ENCODE measurements at places on chromosomes 4 and X. TPM values are rescaled to one million over a fixed set of nuclear protein-coding genes. Genes with fewer than 3 reads are reported as not detected.

SORBS2 gene
- total RNA-seq: 9.0 TPM

- no peak overlapping the region for H3K4me3 ChIP-seq
- DNase-seq: no peak
- no peaks in the 10 kb centered on the region for H3K36me3 ChIP-seq
- no peaks in the 10 kb centered on the region for H3K27me3 ChIP-seq
- H3K27ac ChIP-seq: no peak overlapping the region
Observed at GRCh38 chrX:120625371-120625770, 4.5 kb downstream of the C1GALT1C1 start.

- no peaks in the 10 kb centered on the region for H3K27me3 ChIP-seq
- no peak for DNase-seq
- H3K4me3 ChIP-seq: no peak overlapping the region
- H3K4me1 ChIP-seq: no peaks in the 10 kb centered on the region
Observed at GRCh38 chrX:129559783-129560182, 19.7 kb downstream of the OCRL start.

GRCh38 chrX:84690228-84690627 is 188.0 kb upstream of the HDX start:
- no peak overlapping the region for H3K27ac ChIP-seq
- no peaks in the 10 kb centered on the region for H3K36me3 ChIP-seq
- DNase-seq: no peak

- DNase-seq: no peak
- H3K4me3 ChIP-seq: no peak overlapping the region
- no peaks in the 10 kb centered on the region for H3K36me3 ChIP-seq
- no peaks in the 10 kb centered on the region for H3K4me1 ChIP-seq
Observed at GRCh38 chrX:132836471-132836870, 122.0 kb downstream of the HS6ST2 start.

DNA sequence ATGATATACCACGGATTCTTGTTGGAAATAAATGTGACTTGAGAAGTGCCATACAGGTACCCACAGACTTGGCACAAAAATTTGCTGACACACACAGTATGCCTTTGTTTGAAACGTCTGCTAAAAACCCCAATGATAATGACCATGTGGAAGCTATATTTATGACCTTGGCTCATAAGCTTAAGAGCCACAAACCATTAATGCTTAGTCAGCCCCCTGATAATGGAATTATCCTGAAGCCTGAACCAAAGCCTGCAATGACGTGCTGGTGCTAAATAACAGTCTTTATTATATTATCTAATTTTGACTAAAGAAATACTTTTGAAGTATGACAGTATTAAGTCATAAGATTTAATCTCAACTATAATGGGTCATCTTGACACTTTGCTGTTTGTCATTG is 18.9 kb downstream of the RAB33B start:
- H3K4me1 ChIP-seq: no peaks in the 10 kb centered on the region
- no peak overlapping the region for H3K4me3 ChIP-seq
- H3K27me3 ChIP-seq: no peaks in the 10 kb centered on the region
- no peak overlapping the region for H3K27ac ChIP-seq
- H3K36me3 ChIP-seq: peaks cover 10% of the 10 kb centered on the region
- DNase-seq: no peak

- H3K27ac ChIP-seq: no peak overlapping the region
- no peaks in the 10 kb centered on the region for H3K36me3 ChIP-seq
- no peak for DNase-seq
- no peaks in the 10 kb centered on the region for H3K27me3 ChIP-seq
- H3K4me3 ChIP-seq: peak overlapping the region; percentile 29
- H3K4me1 ChIP-seq: peaks cover 10% of the 10 kb centered on the region
Observed at GRCh38 chr4:118849867-118850487, 14.1 kb upstream of the SEC24D start.

GRCh38 chr4:24054910-24055309 is 165.1 kb upstream of the PPARGC1A start:
- no peak for DNase-seq
- H3K4me1 ChIP-seq: peaks cover 5% of the 10 kb centered on the region
- H3K4me3 ChIP-seq: no peak overlapping the region
- H3K27ac ChIP-seq: no peak overlapping the region
- no peaks in the 10 kb centered on the region for H3K27me3 ChIP-seq
- H3K36me3 ChIP-seq: no peaks in the 10 kb centered on the region

DNA sequence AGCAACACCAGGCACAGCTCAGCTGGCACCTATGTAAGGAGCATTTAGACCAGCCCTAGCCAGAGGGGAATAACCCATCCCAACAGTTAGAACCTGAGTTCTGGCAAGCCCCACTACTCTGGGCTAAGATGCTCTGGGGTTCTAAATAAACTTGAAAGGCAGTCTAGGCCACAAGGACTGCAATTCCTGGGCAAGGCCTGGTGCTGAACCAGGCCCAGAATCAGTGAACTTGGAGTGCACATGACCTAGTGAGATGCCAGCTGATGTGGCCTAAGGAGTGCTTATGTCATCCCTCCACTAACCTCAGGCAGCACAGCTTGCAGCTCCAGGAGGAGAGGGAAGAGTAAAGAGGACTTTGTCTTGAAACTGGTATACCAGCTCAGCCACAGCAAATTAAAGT is 7.6 kb upstream of the PRRG3 start:
- no peak overlapping the region for H3K4me3 ChIP-seq
- DNase-seq: no peak
- H3K36me3 ChIP-seq: no peaks in the 10 kb centered on the region
- H3K27me3 ChIP-seq: no peaks in the 10 kb centered on the region

DNA sequence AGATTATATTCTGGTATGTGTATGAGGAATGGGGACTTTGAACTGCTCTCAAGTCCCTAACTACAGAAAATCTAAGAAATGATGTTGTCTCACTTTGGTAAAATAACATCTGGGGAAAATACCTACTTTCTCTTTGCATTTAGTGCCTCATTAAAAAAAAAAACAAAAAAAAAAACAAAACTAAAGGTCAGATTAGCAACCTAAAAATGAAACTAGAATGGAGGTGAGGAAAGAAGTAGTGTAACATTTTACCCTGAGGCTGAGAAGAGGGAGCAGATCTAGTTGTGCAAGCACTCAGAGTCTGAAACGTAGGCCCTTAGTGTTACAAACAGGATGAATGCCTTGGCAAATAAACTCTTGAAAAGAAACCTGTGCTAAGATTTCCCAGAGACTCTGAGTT is 56.0 kb downstream of the VGLL1 start:
- H3K4me1 ChIP-seq: no peaks in the 10 kb centered on the region
- DNase-seq: no peak
- H3K36me3 ChIP-seq: no peaks in the 10 kb centered on the region
- no peak overlapping the region for H3K27ac ChIP-seq

GRCh38 chr4:40755616-40756015 is 5.9 kb downstream of the NSUN7 start:
- no peaks in the 10 kb centered on the region for H3K36me3 ChIP-seq
- no peak overlapping the region for H3K4me3 ChIP-seq
- H3K27ac ChIP-seq: no peak overlapping the region
- no peaks in the 10 kb centered on the region for H3K4me1 ChIP-seq
